NCI-H345 (cell line): ENCODE measurements at places on chromosomes 2 and 18.

DNA sequence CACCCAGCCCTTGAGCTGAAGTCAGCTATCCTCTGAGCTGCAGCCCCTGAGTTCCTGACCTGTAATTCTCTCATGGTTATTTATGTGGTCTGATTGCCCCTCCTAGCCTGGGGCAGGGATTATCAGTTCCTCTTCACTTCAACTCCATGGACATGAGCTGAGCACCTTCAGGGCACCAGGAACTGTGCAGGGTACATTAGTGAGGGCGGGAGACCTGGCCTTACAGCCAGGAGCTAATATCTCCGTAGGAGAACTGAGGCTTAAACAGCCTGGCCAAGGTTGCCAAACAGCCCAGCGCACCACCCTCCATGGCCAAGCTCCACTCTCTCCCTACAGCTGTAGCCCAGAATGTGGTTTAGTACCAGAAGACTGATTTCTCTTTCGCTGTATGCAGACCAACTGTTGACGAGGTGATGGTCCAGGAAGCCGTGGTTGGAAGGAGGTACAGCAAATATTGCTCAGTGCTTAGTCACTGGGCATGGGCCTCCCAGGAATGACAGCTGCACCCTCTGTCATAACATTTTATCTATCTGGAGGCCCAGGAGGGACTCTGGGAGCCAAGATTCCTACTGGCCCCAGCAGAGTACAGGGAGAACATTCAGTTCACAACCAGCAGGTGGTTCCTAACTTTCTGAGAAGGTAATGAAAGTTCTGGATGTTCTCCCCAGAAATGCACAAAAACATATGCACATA, 228.7 kb upstream of the SIX2 start:
- no peak for DNase-seq

GRCh38 chr2:196840171-196840570, 31.0 kb upstream of the C2orf66 start:
- DNase-seq, result no peak

GRCh38 chr2:134438371-134438770, 184.5 kb downstream of the MGAT5 start:
- DNase-seq, result no peak

GRCh38 chr18:9914584-9915290, 921 bp downstream of the VAPA start:
- peak; percentile 63 for DNase-seq

DNA sequence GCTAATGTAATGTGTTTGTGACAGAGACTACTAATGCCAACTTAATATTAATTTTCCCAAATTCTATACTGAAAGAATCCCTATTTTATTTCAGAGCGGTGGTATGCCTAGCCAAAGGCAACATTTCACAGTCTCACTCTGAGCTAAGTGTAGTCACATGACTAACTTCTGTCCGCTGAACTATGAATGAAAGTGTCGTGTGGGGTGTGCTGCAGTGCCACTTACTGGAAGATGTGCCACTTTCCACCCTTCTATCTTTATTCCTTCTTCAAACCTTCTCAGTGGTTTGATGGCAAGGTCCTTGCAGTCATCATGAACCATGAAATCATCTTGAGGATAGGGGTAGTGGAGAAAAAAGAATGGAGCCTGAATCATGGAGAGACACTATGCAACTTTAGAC, 47.3 kb upstream of the C1D start:
- no peak for DNase-seq

DNA sequence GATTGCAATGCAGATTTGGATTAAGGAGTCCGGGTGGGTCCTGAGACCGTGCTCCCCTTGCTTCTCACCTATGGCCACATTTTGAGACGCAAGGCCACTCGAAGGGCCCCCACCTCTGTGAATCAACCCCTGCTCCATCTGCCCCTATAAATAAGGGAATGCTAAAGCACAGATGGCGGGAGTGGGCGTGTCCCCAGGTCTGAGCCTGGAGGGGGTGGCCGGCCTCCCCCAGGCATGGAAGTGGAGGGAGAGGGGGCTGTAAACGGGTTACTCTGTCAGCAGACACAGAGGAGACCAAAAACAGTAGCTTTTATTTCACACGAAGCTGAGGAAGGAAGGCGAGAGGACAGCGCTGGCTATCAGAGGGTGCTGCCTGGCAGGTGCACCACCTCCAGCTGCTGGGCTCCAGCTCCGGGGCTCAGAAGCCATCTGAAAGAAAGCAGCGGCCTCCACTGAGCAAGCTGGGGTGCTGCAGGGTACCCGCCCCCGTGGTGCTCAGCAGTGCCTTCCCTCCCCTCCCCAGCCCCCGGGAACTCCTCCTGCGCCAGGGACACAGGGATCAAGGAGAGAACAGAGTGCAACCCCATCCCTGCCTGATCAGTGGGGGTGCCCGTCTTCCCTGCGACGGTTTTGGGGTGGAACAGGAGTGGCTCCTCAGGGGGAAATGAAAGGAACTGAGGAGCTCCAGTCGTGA, 56.7 kb upstream of the RAB6C start:
- DNase-seq, result peak; percentile 69

GRCh38 chr18:22625406-22625805, 207.7 kb upstream of the CTAGE1 start:
- no peak for DNase-seq

GRCh38 chr18:49183921-49184320, 233.2 kb upstream of the SMAD7 start:
- no peak for DNase-seq

DNA sequence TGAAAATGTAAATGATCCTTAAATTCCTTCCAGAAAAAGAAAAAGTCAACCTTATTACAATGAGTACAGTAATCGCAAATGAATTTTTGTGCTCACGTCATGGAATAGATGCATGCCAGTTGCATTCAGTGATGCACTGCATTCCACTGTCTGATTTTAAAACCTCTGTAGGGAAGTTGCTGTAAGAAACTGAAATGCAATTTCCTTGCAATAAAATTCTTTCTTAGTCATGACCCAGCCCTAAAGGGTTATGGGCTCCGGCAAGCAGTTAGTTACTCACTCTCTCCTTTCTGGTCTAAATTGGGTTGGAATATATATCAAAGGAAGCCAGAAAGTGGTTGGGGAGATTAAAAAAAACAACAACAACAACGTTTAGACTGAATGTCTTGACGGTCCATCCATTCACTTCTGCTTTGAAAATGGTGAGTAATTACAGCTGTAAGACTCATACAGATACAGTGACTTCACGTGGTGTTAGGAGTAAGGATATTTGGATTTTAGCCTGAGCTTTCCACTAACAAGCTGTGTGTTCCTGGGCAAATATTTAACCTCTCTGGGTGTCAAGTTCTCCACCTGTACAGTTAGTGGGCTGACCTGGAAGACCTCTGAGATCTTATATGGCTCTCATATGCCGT, 8.6 kb upstream of the RND3 start:
- DNase-seq, result no peak

GRCh38 chr2:191486584-191487320, 191.2 kb upstream of the NABP1 start:
- no peak for DNase-seq

- no peak for DNase-seq
These were observed 132.0 kb downstream of the NYAP2 start for GRCh38 chr2:225531559-225531958.

DNA sequence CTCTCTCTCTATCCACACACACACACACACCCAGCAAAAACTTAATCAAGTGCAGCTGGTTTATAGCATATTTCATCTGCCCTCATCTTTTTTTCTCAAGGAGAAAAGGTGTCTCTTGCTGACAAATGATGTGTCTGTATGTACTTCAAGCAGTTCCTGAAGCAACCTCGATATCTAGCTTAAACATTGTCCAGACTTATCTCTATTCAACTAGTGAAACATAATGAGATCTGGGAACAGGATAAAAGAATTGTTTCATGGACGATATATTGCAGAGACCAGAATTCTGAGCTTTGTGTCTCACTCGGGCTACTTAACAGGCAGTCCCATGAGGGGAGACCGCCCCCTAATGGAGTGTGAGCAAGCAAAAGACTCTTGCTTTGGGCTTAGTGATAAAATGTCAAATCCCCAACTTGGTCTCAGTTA, 929.2 kb upstream of the SOX11 start:
- DNase-seq, result peak; percentile 83

DNA sequence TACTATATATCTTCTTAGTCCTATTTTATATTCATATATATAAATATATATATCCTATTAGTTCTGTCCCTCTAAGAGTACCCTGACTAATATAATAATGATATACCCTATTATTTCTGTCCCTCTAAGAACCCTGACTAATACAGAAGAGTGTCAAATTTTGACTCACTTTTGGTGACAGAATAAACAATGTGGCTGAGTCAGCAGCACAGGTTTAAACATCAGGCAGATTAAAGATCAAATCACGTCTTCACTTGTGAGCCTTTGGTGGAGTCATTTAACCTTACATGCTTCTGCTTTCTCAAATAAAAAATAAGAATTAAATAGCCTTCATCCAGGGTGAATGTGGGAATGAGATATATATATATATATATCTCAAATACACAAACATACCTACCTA, 615.9 kb upstream of the GCFC2 start:
- no peak for DNase-seq

DNA sequence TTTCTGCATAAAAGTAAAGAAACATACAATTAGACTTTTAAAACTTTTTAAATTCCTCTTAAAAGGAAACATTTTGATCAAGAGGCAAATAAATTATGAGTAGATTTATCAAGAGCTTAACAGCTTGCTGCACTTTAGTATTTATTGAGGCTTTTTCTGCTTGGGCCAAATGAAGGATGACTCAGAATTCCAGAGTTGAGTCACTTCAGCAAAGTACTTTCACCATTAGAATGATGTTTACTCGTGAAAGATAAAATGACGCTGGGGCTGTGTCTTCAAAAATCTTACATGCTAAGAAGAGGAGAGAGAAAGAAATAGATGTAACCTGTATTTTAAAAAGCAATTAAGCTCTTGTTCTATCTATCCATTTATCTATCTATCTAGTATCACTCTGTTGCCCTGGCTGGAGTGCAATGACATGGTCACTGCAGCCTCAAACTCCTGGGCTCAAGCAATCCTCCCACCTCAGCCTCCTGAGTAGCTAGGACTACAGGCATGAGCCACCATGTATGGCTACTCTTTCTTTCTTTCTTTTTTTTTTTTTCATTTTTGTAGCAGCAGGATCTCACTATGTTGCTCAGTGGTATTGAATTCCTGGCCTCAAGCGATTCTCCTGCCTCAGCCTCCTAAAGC, 75.3 kb upstream of the RIOK3 start:
- DNase-seq, result no peak

GRCh38 chr18:35693829-35694228, 112.3 kb downstream of the GALNT1 start:
- no peak for DNase-seq

DNA sequence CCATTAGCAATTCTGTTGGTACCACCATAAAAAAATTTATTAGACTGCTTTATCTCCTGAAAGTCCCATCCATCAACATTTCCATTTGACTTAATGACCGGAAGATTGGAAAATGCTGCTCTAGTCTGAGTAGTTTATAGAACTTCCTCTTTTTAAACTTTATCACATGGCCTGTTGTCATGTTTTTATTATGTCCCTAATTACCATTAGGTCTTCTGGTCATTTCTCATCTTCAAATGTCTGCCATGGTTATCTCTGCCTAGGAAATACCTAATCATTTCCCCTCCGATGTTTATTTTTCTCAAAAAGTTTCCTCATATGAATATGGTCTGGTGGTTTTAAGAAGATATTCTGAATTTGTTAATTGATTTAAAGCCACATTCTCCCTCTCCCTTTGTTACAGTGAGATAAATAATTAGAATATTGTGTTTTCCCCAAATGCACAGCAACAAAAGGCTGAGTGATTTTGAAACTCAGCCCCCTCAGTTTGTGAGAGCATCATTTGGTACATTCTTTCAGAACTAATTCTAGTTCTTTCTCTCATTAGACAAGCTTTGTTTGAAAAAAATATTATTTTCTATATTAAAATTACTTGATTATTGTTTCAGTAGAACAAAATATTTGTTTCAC, 317.1 kb upstream of the ST6GAL2 start:
- DNase-seq, result no peak

- DNase-seq, result peak; percentile 73
These were observed 62.1 kb downstream of the SETBP1 start for GRCh38 chr18:44742718-44743311.

- DNase-seq, result no peak
These were observed 55.7 kb downstream of the ZC3H8 start for GRCh38 chr2:112199188-112199587.

DNA sequence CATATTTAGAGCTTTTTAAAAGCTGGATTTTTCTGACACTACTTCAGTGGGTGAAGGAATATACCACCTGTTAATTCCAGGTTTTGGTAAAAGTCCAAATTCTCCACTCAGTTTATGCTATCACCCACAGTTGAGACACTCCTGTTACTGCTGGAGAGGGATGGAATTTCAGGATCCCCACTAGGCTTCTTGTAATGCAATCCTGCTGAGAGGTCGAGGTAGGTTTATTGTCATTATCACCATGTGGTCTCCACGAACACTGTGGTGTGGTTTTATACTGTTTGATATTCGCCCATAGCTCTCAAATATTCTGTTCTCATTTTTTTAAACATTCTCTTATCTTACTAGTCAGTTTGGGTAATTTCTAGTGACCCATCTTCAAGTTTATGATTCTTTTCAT, 167.9 kb downstream of the CCDC102B start:
- no peak for DNase-seq

DNA sequence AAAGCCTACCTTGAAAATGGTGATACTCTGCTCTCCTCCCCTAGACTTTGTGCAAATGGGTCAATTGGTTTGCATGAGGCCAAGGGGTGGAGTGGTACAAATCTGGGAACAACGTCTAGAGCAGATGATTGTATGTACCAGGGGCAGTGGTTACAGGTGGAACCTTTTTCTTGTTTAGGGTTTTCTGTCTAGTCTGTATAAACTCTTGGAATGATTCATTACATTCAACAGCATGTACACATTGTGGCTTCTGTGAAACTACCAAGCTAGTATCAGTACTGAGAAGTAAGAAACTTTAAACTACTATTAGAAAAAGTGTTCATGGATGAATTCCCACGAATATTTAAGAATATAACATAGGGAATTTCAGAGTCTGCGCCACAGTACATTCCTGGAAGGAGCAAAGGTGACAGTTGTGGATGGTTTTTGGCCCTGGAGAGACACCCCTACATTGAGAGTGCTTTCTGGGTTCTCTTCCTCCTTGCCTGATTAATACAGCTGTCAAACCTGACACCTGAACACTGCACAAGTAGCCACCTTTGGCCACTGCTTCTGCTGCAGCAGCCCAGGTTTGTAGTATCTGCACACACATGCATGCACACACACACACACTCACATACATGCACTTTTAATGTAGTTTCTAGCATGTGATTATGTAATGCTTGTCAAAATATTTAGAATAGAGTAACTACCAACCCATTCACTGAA, 30.0 kb downstream of the CFAP221 start:
- no peak for DNase-seq

GRCh38 chr2:186862869-186863709, 14.1 kb upstream of the ZSWIM2 start:
- peak; percentile 35 for DNase-seq

DNA sequence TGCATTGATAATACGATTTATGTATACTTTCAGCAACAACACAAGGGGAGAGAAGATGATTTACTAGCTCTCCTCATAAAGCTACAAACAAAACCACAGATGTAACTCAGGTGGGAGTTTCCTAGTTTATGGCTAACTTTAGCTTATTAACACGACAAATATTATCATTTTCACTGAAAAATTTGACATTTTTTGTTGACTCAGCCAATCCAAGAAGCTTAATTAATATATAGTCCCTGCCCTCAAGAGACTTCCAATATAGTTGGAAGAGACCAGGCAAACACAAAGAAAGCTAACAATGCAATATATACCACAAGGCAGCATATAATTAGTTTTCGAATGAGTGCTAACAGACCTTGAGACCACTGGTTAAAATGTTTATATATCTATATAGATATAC, 775 bp downstream of the WDR12 start:
- DNase-seq, result no peak

GRCh38 chr2:170221317-170222288, 43.7 kb downstream of the MYO3B start:
- peak; percentile 31 for DNase-seq
